ENCODE measurements at places on chromosomes 5 and 9.

- no peak for DNase-seq
Measured at GRCh38 chr5:40436535-40437237, 243.0 kb upstream of the PTGER4 start.

DNA sequence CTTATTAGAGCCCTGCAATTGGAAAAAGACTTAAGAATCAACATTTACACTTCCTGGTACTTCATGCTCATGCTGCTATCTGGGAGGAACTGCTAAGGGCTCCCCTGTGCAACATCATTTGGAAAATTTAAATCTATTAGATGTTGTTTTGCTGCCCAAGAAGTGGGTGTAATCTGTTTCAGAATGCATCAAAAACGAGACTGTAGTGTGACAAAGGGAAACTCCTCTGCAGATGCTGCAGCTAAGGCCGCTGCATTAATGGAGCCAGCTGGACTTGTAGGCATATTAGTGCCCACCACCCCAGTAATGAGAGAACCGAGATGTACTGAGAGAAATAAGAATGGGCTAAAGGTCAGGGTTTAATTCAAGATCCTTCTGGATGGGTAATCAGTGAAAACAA lies 11.1 kb upstream of the PAIP1 start:
- no peak for DNase-seq

- DNase-seq, result no peak
Measured at GRCh38 chr9:127203681-127204327, 60.8 kb upstream of the GARNL3 start.

DNA sequence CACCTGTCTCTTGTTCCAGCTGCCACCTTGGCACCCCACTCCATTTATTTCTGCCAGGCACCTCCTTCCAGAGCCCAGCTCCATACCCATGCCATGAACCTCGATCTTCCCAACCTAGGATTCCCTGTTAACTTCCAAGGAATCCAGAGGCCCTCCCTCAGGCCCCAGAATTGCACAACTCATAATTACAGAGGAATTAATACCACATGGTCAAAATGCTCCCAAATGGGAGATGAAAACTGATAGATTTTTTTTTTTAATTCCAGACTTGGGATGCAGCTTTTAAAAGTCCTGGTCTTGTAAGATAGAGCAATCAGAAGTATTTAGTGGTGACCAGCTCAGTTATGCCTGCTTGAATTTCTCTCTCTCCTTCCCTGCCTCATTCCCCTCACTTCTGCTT lies 96.2 kb upstream of the CCDC112 start:
- no peak for DNase-seq

GRCh38 chr5:133933670-133934295 lies 34.6 kb downstream of the C5orf15 start:
- DNase-seq, result no peak

DNA sequence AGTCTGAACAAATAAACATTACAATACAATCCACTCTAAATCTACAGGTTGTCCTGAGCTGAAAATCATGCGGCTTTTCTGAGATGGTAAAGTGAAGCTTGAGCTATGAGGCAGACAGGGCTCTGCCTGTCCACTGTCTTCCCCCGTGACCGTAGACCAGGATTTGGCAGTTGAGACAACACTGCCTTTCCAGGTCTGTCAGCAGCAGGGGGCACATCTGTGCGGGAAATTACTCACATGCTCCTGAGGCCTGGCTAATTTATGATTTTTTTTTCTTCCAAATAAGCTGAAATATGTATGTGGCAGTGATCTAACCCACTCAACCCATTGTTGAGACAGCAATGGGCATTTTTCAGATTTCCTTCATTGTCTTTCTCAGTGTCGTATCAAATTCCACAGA lies 307.9 kb downstream of the FBXL7 start:
- DNase-seq, result no peak

GRCh38 chr5:116459301-116459700 lies 115.3 kb downstream of the SEMA6A start:
- no peak for DNase-seq

GRCh38 chr9:86516564-86516963 lies 162.4 kb upstream of the TUT7 start:
- DNase-seq, result no peak

Data from hematopoietic multipotent progenitor cell treated with erythropoietin and hydrocortisone succinate and interleukin-3 and kit ligand, for 17 days (in vitro differentiated cells).